B cell (primary cell): ENCODE measurements at places on chromosomes 4 and X. TPM values are rescaled to one million over a fixed set of nuclear protein-coding genes. Genes with fewer than 3 reads are reported as not detected.

- no peaks in the 10 kb centered on the region for H3K36me3 ChIP-seq
- DNase-seq = peak; percentile 60
- peak overlapping the region; percentile 86 for H3K27ac ChIP-seq
- peaks cover 68% of the 10 kb centered on the region for H3K4me1 ChIP-seq
Measured at GRCh38 chr4:143377611-143378099, 41.0 kb downstream of the GAB1 start.

DNA sequence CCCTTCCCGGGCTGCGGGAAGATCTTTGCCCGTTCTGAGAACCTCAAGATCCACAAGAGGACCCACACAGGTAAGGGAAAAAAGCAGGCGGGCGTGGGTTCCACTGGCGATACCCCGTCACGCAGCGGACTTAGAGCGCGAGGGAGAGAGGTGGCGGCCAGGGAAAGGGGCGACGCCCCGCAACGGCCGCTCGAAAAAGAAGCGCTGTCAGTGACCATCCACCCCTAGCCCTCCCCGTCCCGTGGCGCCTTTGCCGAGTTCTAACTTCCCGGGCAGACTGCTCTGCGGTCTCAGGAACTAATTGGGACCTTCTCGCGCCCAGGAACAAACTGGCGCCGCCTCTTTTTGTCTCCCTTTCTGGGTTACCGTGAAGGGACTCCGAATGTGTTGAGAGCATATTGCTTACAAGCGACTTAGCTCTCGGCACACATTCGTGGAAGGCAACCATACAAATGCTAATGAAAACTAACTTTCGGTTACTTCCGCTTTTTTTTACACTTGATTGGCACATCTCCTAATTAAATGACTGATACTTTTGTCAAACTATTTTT, 1.8 kb downstream of the ZIC3 start:
- no peak overlapping the region for H3K27ac ChIP-seq
- H3K4me1 ChIP-seq = peaks cover 9% of the 10 kb centered on the region
- H3K27me3 ChIP-seq = no peaks in the 10 kb centered on the region
- H3K4me3 ChIP-seq = no peak overlapping the region

Gene SPANXN5
- not detected in 2 replicates for polyA plus RNA-seq

GRCh38 chrX:27924261-27924660, 57.0 kb downstream of the DCAF8L1 start:
- no peaks in the 10 kb centered on the region for H3K36me3 ChIP-seq
- no peak overlapping the region for H3K4me3 ChIP-seq
- no peak overlapping the region for H3K27ac ChIP-seq

Gene ERAS
- polyA plus RNA-seq = 0.09 and 0.19 TPM in 2 replicates

- H3K36me3 ChIP-seq = no peaks in the 10 kb centered on the region
- H3K4me3 ChIP-seq = no peak overlapping the region
- no peaks in the 10 kb centered on the region for H3K27me3 ChIP-seq
Measured at GRCh38 chr4:181331214-181331613, 912.0 kb upstream of the TENM3 start.

DNA sequence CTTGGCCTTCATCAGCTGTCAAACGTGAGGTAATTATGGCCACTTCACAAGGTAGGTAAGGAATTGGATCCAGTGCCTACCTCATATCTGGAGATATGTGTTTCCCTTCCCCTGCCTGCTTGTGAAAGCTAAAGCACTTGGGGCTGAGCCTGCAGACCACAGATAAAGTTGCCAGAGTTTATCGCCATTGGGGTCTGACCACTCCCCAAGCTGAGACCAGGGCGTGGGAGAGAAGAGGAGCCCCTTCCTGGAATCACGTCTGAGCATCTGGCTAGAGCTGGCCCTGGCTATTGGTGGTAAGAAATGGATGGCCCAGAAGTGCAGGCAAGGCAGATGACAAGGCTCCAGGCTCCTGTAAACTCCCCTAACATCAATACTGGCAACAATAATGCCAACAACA, 2.7 kb downstream of the ALAS2 start:
- H3K4me3 ChIP-seq = no peak overlapping the region
- no peaks in the 10 kb centered on the region for H3K27me3 ChIP-seq
- no peak overlapping the region for H3K27ac ChIP-seq
- no peak for DNase-seq
- no peaks in the 10 kb centered on the region for H3K36me3 ChIP-seq
- H3K4me1 ChIP-seq = no peaks in the 10 kb centered on the region

GRCh38 chrX:28693101-28693500, 105.9 kb downstream of the IL1RAPL1 start:
- no peak overlapping the region for H3K4me3 ChIP-seq
- no peaks in the 10 kb centered on the region for H3K27me3 ChIP-seq
- no peaks in the 10 kb centered on the region for H3K4me1 ChIP-seq
- H3K27ac ChIP-seq = no peak overlapping the region
- DNase-seq = no peak

DNA sequence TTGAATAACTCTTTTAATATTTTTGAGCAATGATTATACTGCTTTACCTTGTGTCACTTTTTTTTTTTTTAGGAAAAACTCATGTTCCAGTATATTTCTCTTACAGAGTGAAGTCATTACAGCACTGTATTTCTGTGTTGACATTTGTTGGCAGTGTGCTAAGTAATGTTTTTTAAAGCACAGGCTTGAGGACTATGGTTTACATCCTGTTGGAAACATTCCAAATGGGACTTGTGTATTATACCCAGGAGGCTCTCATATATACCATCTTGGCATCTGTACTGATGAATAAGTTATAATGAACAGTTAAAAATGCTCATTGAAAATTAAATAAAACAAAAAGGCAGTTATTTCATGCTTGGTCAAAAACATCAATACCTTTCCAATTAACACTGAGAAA, 33.8 kb downstream of the CEP44 start:
- no peak for DNase-seq
- H3K36me3 ChIP-seq = peaks cover 6% of the 10 kb centered on the region
- no peaks in the 10 kb centered on the region for H3K27me3 ChIP-seq
- H3K4me1 ChIP-seq = no peaks in the 10 kb centered on the region
- no peak overlapping the region for H3K4me3 ChIP-seq

GRCh38 chrX:119885554-119886428, 9.9 kb upstream of the AKAP14 start:
- H3K27me3 ChIP-seq = no peaks in the 10 kb centered on the region
- H3K4me1 ChIP-seq = peaks cover 9% of the 10 kb centered on the region
- H3K4me3 ChIP-seq = no peak overlapping the region
- DNase-seq = no peak
- H3K36me3 ChIP-seq = no peaks in the 10 kb centered on the region

DNA sequence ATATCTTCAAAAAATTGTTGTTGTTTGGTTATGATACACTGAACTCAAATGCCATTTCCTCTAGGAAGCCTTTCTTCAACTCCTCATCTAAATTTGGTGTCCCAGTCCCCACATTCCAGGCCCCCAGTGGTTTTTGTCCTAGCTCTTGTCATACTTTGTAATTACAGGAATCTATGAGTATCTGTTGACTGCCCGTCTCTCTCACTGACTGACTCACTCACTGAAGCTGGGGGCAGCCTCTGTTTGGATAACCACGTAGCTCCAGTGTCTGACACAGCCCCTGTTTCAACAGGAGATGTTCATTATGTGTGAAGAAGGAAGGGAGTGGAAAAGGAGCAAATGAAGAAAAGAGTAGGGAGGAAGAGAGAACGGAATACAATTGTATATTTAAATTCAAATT, 284.1 kb upstream of the TENM3 start:
- H3K4me3 ChIP-seq = no peak overlapping the region
- H3K4me1 ChIP-seq = no peaks in the 10 kb centered on the region

Gene MAB21L2
- not detected in 2 replicates for polyA plus RNA-seq

DNA sequence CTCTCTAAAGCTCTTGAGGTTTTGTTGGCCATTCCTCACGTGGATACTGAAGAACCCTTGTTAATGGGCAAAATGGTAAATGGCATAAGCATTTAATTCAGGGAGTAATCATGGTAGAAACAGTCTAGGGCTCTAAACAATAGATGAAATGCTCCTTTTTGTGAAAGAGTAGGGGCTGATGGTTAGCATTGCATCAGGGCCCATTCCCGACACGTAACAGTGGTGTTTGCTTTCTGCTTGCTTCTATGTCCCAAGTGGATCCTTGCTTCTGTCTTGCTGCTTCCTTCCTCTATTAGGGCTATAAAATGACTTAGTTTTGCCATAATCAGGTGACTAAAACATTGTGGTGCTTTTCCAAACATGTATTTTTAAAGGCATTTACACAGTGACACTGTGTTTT, 230.9 kb upstream of the AFF2 start:
- no peaks in the 10 kb centered on the region for H3K36me3 ChIP-seq
- H3K4me1 ChIP-seq = peaks cover 19% of the 10 kb centered on the region
- no peaks in the 10 kb centered on the region for H3K27me3 ChIP-seq
- no peak overlapping the region for H3K4me3 ChIP-seq
- H3K27ac ChIP-seq = no peak overlapping the region

GRCh38 chrX:40933132-40933705, 152.0 kb upstream of the USP9X start:
- peak overlapping the region; percentile 28 for H3K4me3 ChIP-seq
- no peaks in the 10 kb centered on the region for H3K27me3 ChIP-seq
- peak; percentile 20 for DNase-seq
- peak overlapping the region; percentile 28 for H3K27ac ChIP-seq
- H3K4me1 ChIP-seq = peaks cover 15% of the 10 kb centered on the region

GRCh38 chr4:92406488-92406887, 102.7 kb downstream of the GRID2 start:
- no peak for DNase-seq
- no peak overlapping the region for H3K27ac ChIP-seq
- no peaks in the 10 kb centered on the region for H3K4me1 ChIP-seq
- no peaks in the 10 kb centered on the region for H3K36me3 ChIP-seq

GRCh38 chr4:124777007-124777406, 64.5 kb upstream of the ANKRD50 start:
- H3K27me3 ChIP-seq = no peaks in the 10 kb centered on the region
- no peaks in the 10 kb centered on the region for H3K4me1 ChIP-seq
- H3K27ac ChIP-seq = no peak overlapping the region
- no peak for DNase-seq
- H3K36me3 ChIP-seq = no peaks in the 10 kb centered on the region

DNA sequence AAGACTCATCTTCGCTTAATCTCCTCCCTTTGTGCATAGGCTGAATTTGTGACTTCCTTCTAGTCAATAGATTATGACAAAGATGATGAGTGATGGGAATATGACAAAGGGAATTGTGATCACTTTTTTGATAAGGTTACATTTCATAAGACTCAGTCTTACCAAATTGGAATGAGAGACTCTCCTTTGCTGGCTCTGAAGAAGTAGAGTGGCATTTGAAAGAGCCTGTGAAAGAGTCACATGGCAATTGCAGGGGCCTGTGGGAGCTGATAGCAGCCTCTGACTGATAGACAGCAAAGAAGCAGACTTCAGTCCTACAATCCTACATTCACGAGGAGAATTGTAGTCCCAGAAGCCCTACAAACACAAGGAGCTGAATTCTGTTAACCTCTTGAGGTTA, 44.9 kb upstream of the ADAMTS3 start:
- H3K27me3 ChIP-seq = no peaks in the 10 kb centered on the region
- H3K4me3 ChIP-seq = no peak overlapping the region
- H3K27ac ChIP-seq = no peak overlapping the region
- no peak for DNase-seq
- H3K36me3 ChIP-seq = no peaks in the 10 kb centered on the region
- no peaks in the 10 kb centered on the region for H3K4me1 ChIP-seq

Gene FOXP3
- polyA plus RNA-seq = 0.03 and 0.10 TPM in 2 replicates

DNA sequence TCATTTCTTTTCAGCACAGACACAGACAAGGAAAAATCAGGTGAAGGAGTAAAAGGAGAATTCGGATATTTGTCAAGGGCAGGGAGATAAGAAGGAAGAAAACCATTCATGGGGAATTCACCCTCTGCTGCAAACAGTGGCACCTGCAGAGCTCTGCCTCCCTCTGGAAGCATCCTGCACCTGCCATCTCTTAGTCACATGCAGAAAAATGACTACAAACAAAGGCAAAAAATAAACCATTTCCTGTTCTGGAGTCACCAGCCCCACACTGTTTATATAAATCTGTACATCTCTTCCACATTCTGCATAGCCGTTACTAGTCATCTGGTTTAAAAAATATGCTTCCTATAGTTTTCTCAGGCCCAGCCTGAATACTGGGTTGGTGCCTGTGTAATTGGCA, 205.3 kb downstream of the ARAP2 start:
- H3K27ac ChIP-seq = no peak overlapping the region
- H3K4me3 ChIP-seq = no peak overlapping the region
- DNase-seq = no peak
- no peaks in the 10 kb centered on the region for H3K36me3 ChIP-seq

- no peak for DNase-seq
- H3K27ac ChIP-seq = no peak overlapping the region
- no peaks in the 10 kb centered on the region for H3K4me1 ChIP-seq
- no peaks in the 10 kb centered on the region for H3K27me3 ChIP-seq
- no peaks in the 10 kb centered on the region for H3K36me3 ChIP-seq
- H3K4me3 ChIP-seq = no peak overlapping the region
Measured at GRCh38 chrX:11499076-11500044, 166.4 kb downstream of the ARHGAP6 start.

Gene PNPLA4
- polyA plus RNA-seq = 8.6 and 9.9 TPM in 2 replicates

DNA sequence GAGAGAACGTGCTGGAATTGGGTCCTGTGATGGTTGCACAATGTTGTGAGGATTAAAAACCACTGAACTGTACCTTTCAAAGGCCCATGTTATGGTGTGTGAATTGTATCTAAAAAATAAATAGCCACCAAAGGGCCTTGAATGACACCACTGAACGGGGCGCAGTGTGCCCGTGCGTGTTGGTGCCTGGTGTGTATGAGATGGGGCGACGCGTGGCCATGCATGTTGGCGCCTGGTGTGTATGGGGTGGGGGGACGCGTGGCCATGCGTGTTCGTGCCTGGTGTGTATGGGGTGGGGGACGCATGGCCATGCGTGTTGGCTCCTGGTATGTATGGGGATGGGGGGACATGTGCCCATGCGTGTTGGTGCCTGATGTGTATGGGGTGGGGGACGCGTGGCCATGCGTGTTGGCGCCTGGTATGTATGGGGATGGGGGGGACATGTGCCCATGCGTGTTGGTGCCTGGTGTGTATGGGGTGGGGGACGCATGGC, 66.6 kb upstream of the HELT start:
- H3K27ac ChIP-seq = no peak overlapping the region
- H3K27me3 ChIP-seq = no peaks in the 10 kb centered on the region
- H3K36me3 ChIP-seq = no peaks in the 10 kb centered on the region
- DNase-seq = no peak
- H3K4me3 ChIP-seq = no peak overlapping the region
